ENCODE measurements at places on chromosomes 5 and 9.

GRCh38 chr9:127561491-127562278, 50.4 kb upstream of the STXBP1 start:
- no peak for DNase-seq

DNA sequence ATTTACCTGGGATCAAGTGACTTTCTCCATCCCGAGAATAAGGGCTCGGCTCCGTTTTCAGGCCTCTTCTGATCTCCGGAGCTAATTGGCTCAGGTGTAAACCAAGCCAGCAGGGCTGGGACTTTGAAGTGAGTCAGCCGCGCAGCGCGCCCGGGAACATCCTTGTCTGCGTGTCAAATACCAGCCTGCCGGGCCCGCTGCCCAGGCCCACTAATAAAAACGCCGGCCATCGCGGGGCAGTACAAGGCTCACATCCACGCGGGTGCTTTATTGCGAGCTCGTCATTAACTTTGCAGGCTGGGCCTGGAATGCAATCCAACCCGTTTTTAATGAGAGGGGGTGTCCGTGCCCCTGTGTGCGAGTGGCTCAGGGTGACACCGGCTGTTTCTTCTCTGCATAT, 416.8 kb downstream of the IRX2 start:
- DNase-seq: no peak

- no peak for DNase-seq
These were observed 10.4 kb upstream of the DPM2 start for GRCh38 chr9:127947841-127948710.

- DNase-seq: no peak
These were observed 15.1 kb upstream of the TNFAIP8 start for GRCh38 chr5:119340597-119341218.

DNA sequence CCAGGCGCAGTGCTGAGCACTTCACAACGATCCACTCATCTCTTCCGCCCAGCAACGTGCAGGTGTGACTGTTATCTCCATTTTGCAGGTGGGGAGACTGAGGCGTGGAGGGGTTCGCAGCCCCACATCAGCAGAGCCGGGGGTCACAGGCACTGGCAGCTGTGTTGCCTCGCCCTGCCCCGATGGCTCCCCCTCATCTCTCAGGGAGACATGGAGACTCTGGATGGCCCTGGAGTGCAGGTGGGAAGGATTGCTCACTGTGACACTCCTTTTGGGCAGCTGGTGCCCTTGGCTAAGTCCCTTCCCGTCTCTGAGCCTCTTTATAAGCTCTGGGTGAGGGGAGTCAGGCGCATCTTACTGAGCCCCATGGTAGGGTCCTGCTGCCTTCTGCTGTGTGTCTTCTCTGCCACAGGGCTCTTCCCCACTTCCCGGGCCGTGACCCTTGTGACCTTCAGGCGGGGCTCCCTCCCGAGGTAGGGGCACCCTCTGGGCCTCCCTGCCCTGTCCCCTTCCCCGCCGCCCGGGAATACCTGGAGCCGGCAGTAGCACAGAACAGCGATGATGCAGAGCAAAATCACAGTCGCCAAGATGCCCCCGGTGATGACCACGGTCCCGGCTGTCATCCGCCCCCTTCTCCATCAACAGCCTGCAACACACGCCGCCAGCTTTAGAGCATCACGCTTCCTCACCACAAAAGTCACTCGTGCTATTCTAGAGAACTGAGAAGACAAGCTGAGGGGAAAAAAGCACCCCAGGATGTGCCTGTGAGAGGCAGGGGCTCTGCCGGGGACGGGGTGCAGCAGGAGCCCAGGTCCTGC, 29.4 kb downstream of the FAM163B start:
- DNase-seq: no peak

- DNase-seq: no peak
These were observed 87.3 kb downstream of the HRH2 start for GRCh38 chr5:175745210-175745609.

DNA sequence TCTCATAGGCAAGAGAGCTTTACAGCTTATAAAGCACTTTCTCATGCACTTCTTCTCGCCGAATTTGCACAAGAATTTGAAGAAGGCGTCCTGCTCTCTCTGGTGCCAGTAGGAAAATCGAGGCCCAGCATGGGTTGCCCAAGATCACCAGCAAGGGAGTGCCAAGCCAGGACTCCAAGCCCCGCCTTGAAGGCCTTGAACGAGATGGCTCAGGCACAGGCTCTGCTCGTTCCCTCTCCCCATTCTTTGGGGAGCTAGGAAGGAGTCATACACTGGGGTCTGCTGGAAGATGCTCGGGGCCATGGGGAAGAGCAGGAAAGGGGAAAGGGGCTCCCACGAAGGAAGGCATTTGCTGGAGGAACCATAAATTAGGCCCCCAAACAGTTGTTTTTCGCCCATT, 46.7 kb downstream of the PAX5 start:
- no peak for DNase-seq

GRCh38 chr9:134033516-134034214, 8.4 kb downstream of the BRD3OS start:
- no peak for DNase-seq

- no peak for DNase-seq
These were observed 2.6 kb downstream of the ARHGEF39 start for GRCh38 chr9:35662437-35662836.

DNA sequence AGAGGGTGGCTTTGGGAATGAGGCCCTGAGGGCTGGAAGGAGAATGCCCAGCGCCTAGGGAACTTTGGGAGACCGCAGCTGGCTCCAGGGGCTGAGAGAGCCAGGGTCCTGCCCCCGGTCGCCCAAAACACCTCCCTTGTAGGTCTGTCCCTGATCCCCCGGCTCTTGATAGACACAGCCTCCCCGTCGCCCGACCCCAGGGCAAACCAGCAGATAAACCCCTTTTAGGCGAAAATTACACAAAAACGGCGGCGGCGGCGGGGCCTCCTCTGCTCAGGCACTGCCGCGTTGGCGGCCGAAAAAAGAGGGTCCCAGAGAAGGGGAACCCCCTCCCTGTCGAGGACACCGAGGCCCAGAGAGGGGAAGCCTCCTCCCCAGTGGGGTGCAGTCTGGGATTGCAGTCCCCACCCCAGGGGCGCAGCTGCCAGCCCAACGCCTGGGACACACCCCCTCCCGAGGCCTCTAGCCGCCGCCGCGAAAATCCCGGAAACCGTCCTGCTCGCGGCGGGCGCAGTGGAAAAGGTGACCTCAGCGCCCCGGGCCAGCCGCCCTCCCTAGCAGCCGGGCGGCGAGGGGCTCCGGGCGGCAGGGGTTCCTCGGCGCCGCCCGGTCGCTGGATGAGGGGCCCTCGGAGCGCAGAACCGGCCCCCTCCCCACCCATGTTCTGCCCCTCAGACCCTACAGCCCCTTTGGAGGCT, 3.1 kb upstream of the BARX1 start:
- no peak for DNase-seq

DNA sequence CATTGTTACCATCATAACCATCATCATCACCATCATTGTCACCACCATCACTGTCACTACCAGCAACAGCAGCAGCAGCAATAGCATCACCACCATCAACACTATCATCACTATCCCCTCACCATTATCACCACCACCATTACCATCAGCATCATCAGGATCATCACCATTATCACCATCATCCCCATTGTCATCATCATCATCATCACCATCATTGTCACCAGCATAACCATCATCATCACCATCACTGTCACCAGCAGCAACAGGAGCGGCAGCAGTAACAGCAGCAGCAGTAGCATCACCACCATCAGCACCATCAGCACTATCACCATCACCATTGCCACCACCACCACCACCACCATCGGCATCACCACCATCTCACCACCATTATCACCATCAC, 48.4 kb downstream of the S1PR3 start:
- DNase-seq: no peak

- no peak for DNase-seq
These were observed 32.9 kb upstream of the PSD2 start for GRCh38 chr5:139762615-139763170.

- DNase-seq: no peak
These were observed 36.4 kb upstream of the RNU6ATAC start for GRCh38 chr9:134200730-134201129.

DNA sequence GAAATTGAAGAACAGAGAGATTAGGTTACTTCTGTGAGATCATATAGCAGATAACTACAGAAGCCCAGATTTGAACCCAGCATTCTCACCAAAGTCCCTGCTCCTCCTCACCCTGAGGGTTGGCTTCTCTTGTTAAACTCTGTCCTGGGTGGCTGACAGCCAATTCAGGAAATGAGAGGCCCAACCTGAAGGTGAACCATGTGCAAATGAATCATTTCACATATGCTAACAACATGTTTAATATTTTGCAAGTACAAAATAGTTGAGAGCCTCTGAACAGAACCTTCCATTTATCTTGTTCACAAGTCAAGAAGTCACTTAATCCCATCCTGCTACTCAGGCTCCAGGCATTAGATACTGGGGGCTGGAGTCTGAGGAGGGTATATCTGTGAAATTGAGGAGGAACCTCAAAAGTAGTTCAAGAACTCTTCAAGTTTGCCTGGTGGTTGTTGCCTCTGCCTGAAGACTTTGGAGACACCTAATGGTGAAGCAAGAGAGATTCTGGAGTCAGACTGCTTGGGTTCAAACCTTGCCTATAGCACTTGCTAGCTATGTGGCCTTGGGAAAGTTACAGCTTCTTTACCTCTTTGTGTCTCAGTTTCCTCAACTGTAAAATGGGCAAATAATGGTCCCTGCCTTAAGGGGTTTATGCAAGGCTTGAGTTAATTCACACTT, 564.0 kb downstream of the PSAT1 start:
- DNase-seq: no peak

DNA sequence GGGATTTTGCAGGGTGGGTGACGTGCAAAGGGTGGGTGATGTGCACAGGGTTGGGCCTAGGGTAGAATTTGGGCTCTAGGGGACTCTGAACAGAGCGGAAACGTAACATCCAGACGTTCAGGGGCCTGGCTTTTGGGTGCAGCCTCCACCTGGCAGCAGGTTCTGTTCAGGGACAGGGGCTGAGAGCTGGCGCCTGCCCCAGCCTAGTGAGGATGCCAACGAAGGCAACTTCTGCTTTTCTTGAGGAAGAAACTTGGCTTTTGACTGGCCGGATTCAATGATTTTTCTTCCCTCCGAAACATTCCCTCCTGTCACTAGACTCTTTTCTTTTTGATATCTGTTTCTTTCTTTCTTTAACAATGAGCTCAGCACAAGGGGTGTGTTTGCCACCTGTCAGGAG, 38.6 kb upstream of the SLC6A19 start:
- no peak for DNase-seq

GRCh38 chr9:95399261-95399660, 81.8 kb upstream of the FANCC start:
- no peak for DNase-seq

DNA sequence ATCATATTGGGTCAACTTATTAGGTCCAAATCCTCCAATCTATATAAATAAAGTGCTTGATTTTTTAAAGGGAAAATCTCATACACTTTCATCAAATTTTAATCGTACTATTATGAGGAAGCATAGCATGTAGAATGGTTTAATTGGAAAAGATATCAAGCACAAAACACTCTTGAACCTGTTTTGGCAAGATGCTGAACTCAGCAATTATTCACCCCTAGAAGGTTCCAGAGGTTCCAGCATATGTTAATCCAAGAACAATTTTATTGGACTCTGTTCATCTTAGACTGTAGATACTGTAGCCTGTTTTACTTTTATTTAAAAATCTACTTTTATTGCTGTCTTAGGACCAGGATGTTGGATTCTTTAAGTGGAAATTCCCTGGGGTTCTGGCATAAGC, 92.4 kb upstream of the LHFPL2 start:
- DNase-seq: no peak
